ENCODE measurements at places on chromosomes 16 and 17. TPM values are rescaled to one million over a fixed set of nuclear protein-coding genes. Genes with fewer than 3 reads are reported as not detected.

ATP6V0D1 gene
- 25.0 TPM for total RNA-seq

MYCBPAP gene
- 8.1 TPM for total RNA-seq

KRT20 gene
- total RNA-seq, result not detected

DNASE1L2 gene
- total RNA-seq, result 0.63 TPM

ICAM2 gene
- total RNA-seq, result 66.7 TPM

WNT9B gene
- total RNA-seq, result not detected

HOXB3 gene
- 2.6 TPM for total RNA-seq

TBC1D3E gene
- total RNA-seq, result not detected

RPRML gene
- total RNA-seq, result not detected

GPS2 gene
- total RNA-seq, result 34.9 TPM

CCDC144A gene
- total RNA-seq, result 5.4 TPM

LGALS9 gene
- total RNA-seq, result 45.4 TPM

COX6A2 gene
- total RNA-seq, result not detected

KRT28 gene
- not detected for total RNA-seq

SMPD3 gene
- 0.07 TPM for total RNA-seq

NUP85 gene
- total RNA-seq, result 132 TPM

SLC22A31 gene
- 0.39 TPM for total RNA-seq

GP1BA gene
- not detected for total RNA-seq

IL21R gene
- 55.9 TPM for total RNA-seq

KRT25 gene
- total RNA-seq, result not detected

DLG4 gene
- 7.9 TPM for total RNA-seq

NUPR1 gene
- not detected for total RNA-seq

NXPH3 gene
- not detected for total RNA-seq

RAB34 gene
- total RNA-seq, result 6.6 TPM

KCNG4 gene
- total RNA-seq, result not detected

CPHXL2 gene
- total RNA-seq, result not detected

KRTAP4-5 gene
- total RNA-seq, result not detected

SYCE1L gene
- total RNA-seq, result 3.9 TPM

Measured in activated CD4-positive, alpha-beta memory T cell treated with anti-CD3 and anti-CD28 coated beads for 36 hours (primary cell).